ENCODE measurements at places on chromosomes 16 and 17.
A peak's percentile ranks its signal among the peaks of the same experiment; 100 is the strongest.

DNA sequence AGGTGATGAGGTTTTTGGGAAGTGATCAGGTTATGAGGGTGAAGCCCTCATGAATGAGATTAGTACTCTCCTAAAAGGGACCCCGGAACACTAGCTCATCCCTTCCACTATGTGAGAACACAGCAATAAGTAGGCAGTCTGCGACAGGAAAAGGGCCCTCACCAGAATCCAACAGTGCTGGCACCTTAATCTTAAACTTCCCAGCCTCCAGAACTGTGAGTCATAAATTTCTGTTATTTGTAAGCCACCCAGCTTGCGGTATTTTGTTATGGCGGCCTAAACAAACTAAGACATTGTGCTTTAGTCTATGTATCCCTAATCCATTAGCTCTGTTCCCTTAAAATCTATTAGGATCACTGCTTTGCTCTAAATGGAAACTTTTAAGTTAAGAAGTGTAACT lies 8.5 kb downstream of the SLFN12 start:
- DNase-seq = peak; percentile 20

- no peak for DNase-seq
Observed at GRCh38 chr17:14774774-14775173, 473.9 kb downstream of the HS3ST3B1 start.

DNA sequence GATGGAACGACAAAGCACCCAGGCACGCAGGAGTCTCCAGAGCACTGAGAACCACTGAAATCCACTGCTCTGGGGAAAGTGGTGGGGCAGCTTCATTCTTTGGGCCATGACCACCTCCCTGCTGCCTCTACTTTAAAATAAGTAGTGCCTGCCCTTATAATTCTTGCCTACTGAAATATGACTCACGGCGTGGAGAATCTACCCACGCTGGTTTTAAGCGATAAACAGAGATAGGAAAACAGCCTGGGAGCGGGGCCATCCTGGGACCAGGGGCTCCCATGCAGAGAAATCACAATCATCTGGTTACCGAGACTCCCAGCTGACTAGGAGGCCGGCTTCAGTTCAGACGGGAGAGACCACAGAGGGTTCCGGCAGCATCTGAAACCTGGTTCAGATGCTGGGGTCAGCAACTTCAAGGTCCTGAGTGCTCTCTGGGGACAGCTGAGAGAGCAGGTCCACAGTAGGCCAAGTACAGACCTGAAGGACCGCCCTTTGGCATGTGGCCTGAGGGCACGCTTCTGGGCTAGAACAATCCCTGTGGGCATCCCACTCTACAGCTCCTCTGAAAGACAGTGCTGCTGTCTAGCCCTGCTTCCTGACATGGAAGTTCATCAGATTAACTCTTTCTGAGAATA lies 8.6 kb upstream of the DHRS13 start:
- DNase-seq = no peak

DNA sequence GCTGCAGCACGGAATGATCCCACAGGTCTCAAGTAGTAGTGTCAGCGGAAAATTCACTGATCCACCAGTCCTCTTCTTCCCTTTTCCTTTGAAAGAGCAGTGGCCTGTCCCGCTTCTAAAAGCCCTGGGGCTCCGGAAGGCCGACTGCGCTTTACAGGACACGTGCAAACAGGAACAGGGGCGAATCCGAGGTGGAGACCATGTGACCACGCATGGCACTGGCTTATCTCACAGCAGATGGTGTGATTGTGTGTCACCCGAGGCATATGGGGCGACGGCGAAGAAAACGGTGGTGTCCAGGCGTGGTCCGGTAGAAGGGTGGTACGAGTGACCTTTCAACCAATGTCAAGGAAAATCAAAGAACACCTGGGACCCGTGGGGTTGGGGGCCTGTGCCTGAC lies 12.0 kb upstream of the KCNJ18 start:
- DNase-seq = no peak

DNA sequence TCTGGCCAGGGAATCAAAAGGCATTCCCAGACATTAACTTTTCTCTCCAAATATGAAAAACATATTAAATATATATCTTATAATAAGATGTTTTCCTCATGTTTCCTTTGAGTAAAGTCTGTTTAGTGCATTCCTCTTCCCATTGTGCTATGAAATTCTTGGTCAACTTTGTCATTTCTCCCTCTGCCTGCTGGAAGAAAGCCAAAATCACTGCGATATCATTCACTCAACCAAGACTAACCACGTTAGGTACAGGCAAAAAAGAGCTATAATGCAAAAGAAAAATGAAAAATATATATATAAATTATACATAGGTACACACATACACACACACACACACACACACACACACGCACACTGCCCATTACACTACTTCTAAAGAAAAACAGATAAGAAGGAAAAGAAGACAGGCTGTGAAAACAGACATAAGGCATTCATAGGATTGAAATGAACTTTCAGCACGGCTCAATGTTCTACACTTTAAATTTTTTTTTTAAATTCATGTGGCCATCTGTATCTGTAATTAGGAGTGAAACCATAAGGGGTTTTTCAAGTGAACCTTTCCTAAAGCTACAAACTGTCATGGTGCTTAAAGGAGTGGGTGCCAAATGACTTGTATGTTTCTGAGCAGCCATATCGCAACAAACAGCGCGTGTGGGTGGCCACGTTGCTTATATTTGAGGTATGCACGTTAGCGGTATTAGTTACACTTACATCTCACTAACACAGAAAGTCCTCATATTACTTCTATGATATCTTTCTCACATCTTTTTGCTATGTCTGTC lies 71.6 kb upstream of the PSMD7 start:
- peak; percentile 63 for DNase-seq

GRCh38 chr16:2337431-2338296 lies 2.9 kb downstream of the ABCA3 start:
- DNase-seq = no peak

GRCh38 chr17:33889766-33890165 lies 365.3 kb upstream of the CCL2 start:
- no peak for DNase-seq

DNA sequence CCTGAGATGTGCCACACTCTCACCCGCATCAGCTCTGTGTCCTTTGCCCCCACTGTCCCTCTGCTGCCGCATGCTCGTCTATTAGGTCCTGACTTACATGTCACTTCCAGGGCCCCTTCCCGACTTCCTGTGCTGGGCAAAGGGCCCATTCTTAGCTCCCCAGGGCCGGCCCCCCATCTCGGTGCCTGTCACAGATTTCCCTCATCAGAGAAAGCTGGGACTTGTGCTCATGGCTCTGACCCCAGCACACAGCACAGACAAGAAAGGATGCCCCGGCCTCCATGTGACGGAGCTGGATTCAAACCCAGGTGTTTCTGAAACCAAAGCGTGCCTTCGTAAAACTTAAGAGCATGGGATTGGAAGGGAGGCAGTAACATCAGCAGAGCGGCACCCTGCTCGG lies 5.9 kb upstream of the MAPK7 start:
- DNase-seq = no peak

DNA sequence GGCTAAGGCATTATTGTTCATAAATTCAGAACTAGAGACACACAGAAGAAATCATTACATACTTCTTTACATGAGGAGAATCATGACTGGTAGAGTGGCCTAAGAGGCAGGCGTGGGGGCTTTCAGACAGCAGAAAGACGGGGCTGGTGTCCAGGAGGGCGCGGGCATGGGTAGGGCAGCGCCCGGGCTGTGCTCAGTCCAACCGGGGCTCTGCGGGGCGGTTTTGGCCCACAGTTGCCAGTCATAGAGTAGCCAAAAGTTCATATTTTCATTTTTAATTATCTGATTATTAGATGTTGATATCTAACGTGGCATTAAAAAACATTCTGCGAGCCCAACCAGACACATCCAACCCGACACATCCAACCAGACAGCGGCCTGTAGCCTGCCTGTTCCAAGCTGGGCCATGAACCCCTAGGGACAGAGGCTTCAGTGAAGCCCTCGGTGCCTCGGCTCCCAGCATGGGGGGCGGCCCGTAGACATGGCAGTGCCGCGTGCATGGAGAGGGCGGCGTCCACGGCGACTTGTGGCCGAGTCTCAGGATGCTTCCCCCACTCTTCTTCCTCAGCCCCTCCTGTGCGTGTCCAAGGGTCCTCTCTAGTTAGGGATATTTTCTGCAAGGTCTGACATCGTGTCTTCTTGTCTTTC lies 162.4 kb upstream of the CHMP6 start:
- DNase-seq = no peak

DNA sequence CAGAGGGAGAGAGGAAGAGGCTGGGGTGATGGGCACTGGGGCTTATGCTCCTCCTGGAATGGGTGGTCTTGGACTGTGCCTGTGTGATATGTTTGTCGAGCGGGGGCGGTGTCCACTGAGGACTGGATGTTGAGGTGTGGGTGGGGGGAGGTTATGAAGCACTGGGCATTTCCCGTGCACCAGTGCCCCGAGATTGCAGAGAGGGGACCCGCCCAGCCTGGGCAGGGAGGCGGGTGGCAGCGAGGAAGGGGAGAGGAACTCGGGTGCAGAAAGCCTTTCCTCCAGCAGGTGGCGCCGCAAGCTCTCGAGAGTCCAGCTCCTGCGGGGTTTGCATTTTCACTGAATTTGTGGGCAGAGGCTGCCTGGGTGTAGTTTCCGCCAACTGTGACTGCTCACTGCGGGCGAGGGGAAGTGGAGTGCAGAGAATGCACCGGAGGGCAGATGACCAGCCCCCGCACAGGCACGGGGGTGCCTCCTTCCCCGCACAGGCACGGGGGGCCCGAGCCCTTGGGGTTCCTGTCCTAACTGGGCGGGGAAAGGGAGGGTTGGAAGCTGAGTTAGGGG lies 190.6 kb downstream of the SEC14L1 start:
- DNase-seq = peak; percentile 90

Measured in cardiac muscle cell (in vitro differentiated cells and primary cell).